ENCODE measurements at places on chromosomes 12 and 14. TPM values are rescaled to one million over a fixed set of nuclear protein-coding genes. Genes with fewer than 3 reads are reported as not detected.

The TAS2R42 gene
- not detected for total RNA-seq

The PIANP gene
- not detected for total RNA-seq

The CLMN gene
- total RNA-seq: 9.6 TPM

- DNase-seq: no peak
Observed at GRCh38 chr12:71576496-71576895, 87.2 kb downstream of the ZFC3H1 start.

DNA sequence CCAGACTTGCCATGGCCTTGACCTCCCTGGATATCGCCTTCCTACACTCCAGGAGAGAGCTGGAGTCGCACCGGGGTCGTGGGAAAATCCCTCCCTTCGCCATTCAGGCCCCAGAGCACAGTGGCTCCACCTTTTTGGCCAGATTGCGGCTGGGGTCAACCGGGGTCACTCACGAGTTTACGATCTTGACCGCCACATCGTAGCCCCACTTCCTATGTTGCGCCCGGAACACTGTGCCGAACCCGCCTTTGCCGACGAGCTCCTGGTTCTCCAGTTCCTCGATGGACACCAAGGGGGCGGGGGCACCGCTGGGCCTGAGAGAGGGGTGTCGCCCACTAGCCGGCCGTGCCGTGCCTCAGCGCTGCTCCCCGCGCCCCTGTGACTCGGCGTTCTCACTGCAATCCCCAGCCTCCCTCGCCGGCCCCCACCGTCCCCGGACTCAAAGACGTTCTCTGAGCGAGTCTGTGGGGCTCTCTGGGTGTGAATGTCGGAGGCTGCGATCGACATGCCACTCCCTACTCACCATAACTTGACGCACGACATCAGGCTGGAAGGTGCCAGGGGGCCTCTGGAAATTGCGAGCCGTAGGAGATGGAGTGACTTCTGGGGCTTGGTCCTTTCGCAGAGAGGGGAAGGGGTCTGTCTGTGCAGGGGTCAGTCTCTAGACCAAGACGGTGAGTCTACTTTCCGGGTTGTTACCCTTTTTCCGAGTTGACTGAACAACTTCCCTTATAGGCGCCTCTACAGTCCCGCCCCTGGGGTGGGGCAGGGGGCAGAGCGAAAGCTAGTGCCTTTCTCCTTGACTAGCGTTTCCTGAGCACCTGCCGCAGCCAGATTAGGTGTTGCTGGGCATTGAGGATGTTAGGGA lies at the start of gene RIPK3:
Gene RIPK3 (minus strand): TSS at position 708 of the 868 bp plus-strand sequence. CDS start 165 bp downstream, at position 543.
- DNase-seq: no peak

DNA sequence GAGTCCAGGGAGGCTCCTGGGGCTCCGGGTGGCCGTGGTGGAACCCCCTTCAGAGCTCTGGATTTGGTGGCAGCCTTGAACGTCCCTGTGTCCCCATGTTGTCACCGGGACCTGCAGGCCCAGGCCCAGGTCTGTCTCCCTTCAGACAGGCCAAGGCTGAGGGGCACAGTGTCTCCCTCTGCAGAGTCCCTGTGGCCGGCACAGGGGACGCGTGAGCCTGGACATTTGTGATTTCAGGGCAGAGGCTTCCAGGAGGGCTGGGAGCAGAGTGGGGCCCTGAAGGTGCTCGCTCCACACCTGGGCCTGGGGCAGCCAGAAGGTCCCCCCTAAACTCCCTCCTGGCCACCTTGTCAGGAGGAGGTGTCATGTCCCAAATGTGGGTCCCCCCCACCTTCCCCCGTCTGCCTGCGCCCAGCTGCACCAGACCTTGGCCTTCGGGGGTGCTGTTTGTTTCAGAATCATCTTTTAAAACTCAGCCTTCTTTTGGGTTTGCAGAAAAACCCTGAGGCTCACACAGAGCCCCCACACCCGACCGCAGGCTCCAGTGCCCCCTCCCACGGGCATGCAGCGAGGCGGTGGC lies 47.6 kb downstream of the KIF26A start:
- DNase-seq: no peak

DNA sequence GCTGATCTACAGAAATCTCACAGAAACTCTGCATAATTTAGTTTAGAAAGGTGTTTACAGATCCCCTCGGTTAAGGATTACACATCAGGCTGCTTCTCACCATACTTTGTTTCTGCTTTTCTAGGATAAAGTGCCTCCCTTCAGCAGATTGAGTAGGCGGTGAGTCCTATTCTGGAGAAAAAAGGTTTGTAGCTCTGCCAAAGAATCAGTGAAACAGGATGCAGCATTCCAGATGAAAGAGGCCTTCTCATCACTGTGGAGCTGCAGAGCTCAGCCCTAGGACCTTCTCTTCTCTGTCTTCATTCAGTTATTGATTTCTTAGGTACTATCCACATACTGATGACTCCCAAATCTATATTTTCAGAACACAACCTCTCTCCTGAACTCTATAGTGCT lies 155.5 kb upstream of the KRR1 start:
- DNase-seq: no peak

DNA sequence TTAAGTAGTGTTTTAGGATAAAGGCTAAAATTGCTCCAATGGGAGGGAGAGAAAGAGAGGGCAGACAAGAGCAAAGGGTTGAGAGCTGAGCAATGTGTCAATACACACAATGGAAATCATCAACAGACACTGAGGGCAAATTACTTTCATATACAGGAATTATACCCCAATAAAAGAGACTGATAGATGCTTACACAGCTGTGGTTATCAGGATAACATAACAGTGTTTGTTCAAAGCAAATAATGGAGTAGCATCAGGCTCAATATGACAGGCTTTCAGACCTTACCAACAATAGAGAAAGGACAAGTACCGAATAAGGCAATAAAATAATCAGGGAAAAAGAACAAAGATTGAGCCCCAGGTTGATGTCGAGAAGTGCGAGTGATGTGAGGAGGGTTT lies 53.4 kb upstream of the DIO2 start:
- DNase-seq: no peak

DNA sequence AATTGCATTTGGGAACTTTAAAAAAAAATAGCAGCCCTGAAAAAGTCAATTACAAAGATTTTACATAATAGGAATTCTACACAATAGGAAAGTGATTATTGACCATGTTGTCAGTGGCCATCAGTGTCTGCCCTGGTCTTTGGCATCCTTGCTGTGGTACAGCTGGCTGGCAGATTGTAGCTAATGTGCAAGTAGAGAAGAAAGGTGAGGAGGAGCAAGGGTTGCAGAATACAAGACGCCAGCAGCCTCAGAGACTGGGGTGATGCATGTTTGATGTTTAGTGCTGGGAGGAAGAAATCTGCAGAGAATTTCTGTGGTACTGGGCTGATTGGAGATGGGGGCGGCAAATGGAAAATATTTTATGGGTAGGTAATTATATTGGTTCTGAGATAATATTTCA lies 322.9 kb downstream of the TMEM117 start:
- DNase-seq: no peak

GRCh38 chr12:24554612-24555295 lies 394.1 kb downstream of the BCAT1 start:
- DNase-seq: no peak

DNA sequence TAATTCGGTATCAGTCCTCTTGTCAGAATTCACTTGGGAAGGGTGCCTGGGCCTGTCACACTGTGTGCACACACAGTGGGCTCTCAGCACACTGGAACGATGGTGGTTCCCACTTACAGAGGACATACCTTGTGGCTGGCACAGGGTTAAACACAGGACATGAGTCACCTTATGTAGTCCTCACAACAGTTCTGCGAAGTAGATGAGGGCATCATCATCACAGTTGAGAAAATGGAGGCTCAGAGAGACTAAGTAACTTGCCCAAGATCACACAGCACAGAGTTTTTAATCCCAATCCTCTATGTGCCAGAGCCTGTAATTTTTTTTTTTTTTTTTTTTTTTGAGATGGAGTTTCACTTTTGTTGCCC lies 90.7 kb downstream of the NINJ2 start:
- DNase-seq: no peak

DNA sequence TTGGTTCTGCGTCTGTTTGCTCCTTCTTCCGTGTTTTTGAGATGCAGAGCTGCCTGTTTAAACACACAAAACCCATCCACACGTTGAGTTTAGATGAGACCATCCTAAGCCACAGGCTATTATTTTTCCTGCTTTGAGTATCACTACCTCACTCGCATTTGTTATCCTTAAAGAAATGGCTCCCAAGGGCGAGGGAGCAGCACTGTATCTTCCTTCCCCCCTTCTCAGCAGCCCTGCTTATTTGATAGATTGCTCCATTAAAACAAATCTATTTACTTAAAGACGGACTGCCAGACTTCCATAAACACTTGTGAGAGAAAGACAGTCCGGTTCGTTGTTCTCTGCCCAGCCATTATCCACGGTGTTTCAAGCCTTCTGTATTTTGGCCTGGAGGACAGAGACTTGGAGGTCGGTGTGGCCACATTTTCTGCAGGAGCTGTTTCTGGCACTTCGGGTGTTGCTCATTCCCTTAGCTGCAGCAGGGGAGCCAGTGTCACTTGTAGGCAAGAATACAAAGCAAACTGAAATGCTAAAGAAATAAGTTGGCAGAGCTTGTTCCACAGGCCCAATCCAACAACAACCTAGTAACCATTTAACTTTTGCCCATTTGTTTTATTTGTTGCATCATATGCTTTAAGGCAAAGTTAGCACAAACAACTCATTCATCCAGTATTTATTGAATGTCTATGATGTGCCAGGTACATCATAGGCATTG lies 275.4 kb downstream of the TTC6 start:
- no peak for DNase-seq

- no peak for DNase-seq
Observed at GRCh38 chr12:49347311-49348193, 864 bp downstream of the DNAJC22 start.

DNA sequence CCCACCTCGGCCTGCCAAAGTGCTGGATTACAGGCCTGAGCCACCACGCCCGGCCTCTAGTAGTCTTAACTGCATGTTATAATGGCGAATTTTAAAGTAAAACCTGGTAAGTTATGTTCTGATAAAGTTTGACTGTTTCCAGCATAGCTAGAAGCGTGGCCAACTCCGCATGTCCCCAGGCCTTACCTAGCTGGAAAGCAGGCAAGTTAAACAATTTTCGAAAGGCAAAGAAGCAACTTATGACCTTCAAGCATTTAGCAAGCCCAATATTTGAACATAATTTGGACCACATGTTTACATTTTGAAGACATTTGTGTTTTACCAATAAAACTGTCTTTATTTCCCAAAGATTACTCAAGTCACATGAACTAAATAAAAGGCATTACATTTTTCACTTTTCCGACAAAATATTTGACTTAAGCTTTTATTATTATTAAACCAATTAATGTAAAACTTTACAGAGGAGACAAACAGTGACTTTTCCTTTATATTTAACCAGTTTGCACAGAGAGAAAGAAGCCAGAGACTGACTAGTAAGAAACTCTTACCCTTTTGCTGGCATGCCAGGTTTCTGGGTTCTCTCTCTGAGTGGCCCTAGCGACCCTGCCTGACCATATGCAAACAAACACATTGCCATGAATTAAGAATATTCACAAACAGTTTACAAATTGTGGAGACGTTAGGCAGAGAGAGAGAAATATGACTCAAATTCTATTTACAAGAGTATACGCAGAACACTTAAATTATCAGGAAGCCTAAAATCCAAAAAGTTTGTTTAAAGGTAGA lies 106.3 kb downstream of the RIN3 start:
- no peak for DNase-seq

DNA sequence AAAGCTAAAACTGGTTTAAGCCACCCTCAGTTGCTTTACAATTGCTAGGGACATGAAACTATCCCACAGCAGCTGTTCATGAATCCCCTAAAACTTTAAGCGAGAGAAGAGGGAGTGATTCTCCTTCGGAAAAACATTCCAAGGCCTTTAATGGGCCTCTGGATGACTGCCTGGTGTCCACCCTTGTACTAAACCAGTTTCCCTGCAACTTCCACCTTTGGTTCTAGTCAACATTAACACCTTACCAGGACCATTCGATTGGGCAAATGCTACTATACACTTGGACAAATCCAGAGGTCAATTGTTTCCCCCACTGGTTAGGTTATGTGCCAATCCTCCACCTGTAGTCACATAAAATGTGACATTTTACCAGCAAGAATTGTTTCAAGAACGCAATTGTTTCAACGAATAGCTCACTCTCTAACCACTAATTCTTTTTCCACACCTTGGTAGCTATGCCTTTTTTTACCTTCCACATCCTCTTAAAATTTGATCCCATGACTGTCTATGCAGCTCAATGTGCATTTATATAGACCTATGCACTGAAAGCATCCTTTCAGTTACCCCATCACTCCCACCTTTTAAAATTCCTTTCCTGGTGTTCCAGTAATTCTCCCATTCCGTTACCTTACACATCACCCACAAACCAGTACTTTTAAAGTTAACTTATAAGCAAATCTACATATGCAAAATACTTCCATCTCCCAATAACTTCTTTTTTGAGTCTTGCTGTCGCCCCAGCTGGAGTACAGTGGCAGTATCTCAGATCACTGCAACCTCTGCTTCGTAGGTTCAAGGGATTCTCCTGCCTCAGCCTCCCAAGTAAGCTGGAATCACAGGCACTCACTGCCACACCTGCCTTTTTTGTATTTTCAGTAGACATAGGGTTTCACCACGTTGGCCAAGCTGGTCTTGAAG lies 3.6 kb downstream of the UBC start:
- no peak for DNase-seq

DNA sequence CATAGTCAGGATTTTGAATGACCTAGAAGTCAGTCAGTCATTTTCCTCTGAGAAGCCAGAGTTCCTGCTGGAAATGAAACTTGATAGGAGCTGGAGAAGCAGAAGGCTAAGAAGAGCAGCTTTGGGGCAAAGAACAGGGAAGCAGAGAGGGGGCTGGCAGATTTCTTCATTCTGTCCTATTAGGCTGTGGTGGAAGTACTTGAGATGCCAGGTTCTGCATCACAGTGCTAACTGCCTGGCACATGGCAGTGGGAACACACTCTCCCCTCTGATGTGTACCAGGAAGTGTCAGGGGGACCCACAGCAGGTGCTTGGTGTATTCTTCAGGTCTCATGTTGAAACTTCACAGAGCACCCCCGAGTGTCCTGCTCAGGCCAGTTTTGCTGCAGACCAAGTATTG lies 61.0 kb downstream of the SUSD6 start:
- DNase-seq: no peak

DNA sequence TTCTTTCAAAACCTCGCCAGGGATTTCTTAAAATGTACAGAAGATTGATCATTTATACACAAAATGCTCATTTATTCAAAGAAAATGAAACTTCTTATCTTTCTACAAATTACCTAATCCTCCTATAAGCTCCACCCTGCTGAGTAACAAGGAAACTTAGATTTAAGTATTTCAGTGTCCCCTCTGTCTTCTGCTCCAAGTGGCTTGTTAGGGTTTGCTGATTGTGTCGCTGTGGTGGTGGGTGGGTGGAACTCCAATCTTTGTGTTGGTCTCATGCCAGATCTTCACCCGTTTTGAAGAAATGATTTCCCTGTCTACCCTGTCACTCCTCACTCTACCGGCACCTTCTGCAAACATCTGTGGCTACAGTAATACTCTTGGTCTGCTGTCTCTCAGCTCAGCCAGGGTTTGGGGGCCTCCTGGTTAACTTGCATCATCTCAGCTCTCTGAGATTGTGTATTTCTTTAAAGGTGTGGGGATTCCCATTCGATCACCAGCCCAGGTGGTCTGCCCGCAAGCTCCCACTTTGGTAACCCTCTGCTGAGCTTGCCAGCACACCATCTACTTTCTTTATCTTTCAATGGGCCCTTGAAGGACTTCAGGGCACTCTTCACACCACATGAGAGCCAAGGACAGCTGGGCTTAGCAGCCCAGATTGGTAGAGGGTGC lies 73.8 kb downstream of the DRAM1 start:
- DNase-seq: no peak

- no peak for DNase-seq
Observed at GRCh38 chr14:33992274-33993007, 41.6 kb upstream of the EGLN3 start.
